ENCODE measurements at places on chromosomes 11 and 22.

GRCh38 chr11:5737670-5738392, 1.6 kb downstream of the OR56B1 start:
- DNase-seq, result no peak

DNA sequence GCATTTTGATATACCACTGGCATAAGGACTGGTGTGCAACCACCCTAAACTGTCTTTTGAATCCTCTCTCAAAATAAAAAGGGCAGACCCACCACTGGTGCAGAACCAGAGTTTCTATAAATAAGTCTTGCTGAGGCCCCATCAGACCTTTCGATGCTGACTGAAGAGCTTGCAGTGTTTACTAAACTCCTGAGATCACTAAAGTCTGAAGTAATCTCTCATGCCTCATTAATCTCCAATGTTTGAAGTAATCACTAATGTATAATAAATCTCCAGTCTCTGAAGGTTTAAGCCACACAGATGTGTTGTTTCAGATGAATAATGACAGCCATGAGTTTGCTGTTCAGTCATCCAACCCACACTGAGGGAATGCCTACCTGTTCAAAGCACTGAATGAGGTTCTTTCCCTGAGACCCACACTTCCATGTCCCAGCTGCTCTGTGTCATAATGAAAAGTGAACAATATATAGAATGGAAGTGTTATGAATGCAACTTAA, 50.6 kb upstream of the DEUP1 start:
- DNase-seq, result no peak

DNA sequence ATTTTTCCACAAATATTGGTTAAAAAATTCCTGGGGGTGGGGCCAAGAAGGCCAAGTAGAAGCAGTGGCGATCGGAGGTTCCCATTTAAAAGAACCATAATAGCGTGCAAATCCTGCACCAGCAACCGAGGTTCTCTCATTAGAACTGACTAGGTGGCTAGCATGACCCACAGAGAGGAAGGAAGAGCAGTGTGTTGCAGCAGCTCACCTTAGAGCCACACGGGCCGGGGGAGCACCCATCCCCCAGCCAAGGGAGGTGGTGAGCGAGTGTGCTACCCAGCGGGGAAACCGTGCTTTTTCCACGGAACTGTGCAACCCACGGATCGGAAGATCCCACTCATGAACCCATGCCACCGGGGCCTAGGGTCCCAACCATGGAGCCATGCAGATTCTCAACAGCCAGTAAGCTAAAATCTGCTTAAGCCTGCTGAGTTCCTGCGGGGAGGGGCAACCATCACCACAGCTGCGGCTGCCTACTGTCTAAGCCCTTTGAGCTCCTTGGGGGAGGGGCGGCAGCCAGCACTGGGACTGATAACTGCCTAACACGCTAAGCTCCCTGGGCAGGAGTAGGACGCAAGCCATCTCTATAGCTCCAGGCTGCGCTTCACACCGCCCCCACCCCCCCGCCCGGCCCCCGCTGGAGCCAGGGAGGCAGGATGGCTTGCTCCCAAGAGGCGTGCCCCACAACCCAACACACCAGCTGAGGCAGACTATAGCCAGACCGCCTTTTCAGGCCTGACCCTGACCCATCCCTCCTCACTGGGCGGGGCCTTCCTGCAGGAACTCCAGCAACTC, 21.0 kb upstream of the HTATIP2 start:
- DNase-seq, result no peak

DNA sequence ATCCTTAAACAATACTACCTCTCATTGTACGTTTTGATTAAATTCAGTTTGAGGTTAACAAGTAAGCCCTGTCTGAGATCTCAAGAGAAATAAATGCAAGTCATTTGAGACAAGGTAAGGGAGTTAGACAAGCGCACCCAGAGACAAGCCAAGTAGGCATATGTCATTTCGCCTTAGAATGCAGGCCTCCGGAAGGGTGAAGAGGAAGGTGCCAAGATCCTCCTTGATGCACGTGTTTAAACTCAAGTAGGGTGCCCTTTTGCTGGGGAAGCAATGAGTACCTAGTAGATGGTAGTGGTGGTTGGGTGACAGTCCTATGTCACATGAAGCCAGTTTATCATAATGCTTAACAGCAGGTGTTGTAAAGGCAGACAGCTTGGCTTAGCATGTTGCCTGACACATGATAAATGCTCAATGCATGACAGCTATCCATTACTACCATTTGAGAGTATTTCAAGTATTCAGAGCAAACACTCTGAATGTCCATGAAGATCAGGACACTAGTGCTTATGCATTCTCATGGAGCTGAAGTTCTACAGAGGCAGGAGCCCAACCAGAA, 415.9 kb downstream of the TMEM135 start:
- DNase-seq, result no peak

DNA sequence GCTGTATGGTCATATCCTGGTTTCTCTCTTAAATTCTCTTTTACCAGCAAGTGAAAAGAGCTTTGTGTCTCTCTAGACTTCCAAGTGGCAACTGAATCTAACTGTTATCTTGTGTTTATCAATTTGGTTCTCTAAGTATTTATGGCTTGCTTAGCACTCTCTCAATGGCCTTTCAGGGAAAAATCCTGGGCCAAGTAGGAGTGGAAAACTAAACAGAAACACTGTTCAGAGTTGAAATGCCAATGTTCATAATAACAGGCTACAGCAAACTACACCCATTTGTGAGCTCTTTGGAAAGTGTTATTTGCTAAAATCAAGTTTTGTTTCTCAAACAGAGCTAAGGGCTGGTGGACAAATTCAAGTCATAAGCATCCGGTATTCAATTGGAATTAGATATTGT, 10.1 kb downstream of the MMP12 start:
- DNase-seq, result no peak

- DNase-seq, result no peak
These were observed 10.7 kb upstream of the MS4A6E start for GRCh38 chr11:60316317-60316716.

DNA sequence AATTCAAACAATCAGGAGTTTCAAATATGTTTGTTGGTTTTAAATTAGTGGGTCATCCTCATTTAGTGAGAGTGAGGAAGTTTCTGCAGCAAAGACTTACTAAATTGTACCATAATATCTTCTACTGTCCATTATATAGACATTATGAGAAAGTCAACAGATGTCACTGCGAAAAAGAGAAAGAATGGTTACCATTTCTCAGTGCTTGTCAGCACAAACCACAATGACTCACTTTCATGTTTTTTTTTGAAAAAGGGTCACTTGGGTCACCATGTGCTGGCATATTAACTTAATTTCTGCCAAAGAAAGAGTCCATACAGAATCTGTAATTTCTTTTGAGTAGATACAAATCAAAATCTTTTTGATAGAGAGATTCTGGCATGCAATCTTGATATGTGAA, 924.6 kb upstream of the FAT3 start:
- no peak for DNase-seq

DNA sequence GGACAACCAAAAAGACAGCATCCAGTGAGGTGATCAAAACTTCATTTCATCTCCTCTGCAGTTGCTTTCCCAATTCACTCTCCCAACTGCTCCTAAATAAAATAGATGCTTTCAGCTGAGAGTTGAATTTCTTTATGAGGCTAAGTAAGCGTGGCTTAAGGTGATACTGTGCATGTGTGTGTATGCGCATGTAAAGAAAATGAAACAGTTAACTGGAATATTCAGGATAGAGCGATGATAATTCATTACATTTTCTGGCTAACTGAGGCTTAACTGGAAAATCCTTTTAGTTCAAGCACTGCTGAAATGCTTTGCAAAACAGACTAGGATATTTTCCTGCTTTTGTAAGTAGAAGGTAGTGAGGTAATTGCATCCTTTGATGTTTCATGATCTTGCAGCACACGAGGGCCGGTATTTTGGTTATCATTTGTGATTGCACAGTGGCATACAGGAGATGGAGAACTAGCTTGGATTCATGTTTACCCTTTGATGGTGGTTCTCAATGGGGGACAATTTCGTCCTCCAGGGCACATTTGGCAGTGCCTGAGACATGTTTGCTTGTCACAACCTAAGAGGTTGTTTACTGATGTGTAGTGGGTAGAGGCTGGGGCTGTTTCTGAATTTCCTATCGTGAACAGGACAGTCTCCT, 71.2 kb downstream of the ZBTB16 start:
- DNase-seq, result no peak

All from AG20443 (cell line).